ENCODE measurements at places on chromosomes 4 and X.

DNA sequence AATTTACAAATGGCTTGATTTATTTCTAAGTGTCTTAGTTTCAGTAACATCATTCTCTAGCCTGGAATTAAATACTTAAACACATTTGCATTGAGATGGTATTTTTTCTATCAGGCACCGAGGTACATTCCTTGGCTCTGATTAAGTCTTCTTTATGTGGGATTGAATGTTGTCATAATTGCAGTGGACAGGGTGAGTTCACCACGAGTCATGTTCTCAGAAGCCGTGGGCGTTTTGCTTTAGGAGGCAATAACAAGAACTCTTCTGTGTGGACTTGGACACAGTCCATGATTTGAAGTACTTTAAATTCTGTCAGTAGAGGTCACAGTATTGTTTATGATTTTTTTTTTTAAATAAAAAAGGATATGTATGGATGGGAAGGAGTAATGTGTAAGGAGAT is 57.1 kb upstream of the EFHC2 start:
- no peak for DNase-seq

- no peak for DNase-seq
Observed at GRCh38 chr4:181043486-181043885, 1199.7 kb upstream of the TENM3 start.

GRCh38 chr4:80613470-80613869 is 277.9 kb downstream of the CFAP299 start:
- DNase-seq, result no peak

DNA sequence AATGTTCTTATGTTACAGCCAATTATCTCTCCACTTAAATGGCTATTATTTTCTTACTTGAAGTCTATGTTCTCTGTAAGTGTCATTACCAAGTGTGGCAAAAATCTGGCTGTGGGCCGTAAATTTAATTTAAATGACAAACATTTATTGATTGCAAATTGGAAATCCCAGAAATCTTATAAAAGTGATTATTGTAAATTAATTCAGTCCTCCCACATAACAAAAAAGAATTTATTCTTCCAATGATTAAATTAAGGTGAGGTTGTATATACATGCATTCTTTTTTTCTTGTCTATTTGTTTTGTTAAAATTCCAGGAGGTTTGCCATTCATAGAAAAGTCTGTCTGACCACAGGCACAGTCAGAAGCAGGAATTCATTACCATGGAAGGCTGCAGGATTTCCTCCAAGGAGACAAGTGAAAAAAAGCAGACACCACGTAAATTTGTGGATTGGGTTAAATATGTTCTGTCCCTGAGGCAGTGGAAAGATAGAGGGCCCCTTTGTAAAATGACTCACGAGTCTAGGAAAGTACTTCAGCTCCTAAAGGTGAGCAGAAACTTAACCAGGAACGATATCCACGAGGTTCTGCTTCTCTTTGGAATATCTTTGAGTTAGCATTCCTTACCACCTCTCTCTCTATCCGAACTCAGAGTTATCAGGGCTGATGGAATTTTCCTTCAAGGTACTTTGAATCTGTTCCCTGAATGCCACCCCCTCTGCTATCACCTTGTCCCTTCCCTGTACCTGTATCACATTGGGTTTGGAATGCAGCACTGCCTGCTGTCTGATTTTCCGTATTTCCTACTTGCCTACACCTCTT is 10.7 kb downstream of the PPARGC1A start:
- no peak for DNase-seq

- no peak for DNase-seq
Observed at GRCh38 chr4:82774711-82775171, 23.9 kb downstream of the SCD5 start.

- DNase-seq, result peak; percentile 37
Observed at GRCh38 chrX:100615005-100615404, 21.6 kb downstream of the TSPAN6 start.

DNA sequence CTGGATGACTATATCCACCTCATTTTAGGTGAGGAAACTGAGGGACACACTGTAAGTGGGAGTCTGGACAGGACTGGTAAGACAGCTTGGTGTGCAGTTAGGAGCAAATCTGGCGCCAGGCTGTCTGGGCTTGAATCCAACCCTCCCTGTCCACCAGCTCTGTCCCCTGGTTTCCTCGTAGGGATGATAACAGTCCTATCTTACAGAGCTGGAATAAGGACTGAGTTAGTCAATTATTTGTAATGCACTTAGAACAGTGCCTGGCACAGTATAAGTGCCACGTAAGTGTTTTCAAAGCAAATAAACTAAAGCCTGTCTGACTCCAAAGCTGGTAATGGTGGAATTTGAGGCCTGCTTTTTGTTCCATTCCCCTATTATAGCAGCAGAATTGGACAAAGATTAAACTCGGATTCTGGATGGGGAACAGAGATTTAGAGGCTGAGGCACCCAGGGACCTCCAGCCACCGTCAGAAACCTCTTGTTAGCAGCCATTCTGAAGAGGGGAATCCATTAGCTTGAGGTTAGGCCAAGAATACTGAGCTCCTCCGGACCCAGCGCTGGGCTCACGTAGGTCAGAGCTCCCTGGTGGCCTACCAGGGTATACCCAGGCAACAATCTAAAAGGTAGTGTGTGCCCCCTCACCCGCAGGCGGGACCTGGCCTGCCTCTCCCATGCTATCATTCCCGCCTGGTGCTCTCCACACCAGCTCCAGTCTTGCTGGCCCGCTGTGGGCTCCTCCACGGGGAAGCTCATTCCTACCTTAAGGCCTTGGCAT is 102.1 kb downstream of the UCHL1 start:
- no peak for DNase-seq

GRCh38 chrX:35722128-35722527 is 76.0 kb upstream of the MAGEB16 start:
- DNase-seq, result no peak

DNA sequence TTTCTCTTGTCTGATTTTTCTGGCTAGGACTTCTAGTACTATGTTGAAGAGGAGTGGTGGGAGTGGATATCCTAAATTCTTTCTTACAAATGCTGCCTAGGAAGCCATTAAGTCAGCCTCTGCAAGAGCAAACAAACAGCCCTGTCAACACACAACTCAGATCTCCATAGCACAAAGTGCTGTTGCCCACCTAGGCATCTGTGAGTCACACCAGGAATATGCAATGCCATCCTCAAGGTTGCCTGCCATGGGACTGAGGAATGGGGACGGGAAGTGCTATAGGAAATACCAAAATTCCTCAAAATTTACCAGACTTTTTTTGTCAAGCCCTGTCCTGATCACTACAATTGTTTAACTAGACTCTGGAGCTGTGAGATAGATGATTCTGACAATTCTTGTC is 466.9 kb downstream of the FSTL5 start:
- no peak for DNase-seq

- no peak for DNase-seq
Observed at GRCh38 chrX:21799767-21800166, 39.6 kb upstream of the MBTPS2 start.

DNA sequence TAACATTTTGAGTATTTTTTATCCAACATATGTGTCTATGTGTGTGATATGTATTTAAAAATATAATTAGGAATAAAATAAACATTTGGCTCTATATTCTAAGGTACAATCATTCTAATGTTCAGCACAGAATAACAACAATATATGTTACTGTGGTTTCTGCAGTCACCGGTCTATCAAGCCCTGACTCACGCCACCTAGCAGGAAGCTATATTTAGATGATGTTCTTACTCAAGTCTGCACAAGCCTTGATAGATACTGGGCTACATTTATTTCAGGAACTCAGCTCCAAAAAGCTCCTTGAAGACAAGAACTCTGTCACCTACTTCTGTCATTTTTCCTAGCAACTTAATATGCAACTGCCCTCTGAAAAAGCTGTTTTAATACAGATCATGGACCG is 152.0 kb upstream of the FTHL17 start:
- peak; percentile 28 for DNase-seq

- DNase-seq, result no peak
Observed at GRCh38 chrX:140292961-140293360, 211.9 kb downstream of the SOX3 start.

All from GM13976 (cell line).